ENCODE measurements at places on chromosomes 7 and 10. TPM values are rescaled to one million over a fixed set of nuclear protein-coding genes. Genes with fewer than 3 reads are reported as not detected.

The SLC13A4 gene
- total RNA-seq, result not detected

GRCh38 chr10:51729822-51730555, 30.6 kb upstream of the CSTF2T start:
- no peak for DNase-seq

DNA sequence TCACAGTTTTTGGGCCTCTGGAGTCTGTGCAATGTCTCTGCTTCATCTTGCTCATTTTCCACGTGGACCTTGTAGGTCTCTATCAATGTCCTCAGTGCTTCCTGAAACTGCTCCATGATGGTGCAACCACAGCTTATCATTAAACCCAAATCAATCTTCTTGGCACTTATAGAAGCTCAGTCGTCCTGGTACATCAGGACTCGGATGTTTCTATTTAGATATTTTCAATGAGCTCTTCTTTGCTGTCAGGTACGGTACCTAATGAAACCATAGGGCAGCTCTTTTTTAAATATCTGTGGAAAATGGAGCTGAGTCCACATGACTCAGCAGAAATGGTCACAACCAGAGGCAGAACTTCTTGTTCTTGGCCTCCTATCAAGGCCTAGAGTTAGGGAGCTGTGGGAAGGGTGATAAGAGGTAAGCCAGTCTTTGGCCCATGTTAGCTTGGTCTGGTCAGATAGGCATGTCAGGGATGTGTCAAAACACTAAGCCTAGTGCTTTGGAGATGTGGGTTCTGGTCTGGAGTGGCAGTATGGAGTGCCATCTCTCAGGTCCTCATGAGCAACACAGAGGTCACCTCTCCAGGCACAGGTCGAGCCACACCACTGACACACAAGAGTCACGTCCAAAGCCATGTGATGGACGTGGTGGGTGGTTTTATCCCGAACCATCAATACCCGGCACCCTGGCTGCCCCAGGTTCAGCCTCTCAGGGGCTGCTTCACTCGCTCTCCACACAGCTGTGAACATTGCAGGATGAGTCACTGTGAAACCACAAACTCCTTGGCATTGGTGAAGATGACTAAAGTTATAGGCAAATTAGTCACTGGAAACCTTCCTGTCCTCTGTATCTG, 87.0 kb downstream of the TBXAS1 start:
- DNase-seq, result no peak

DNA sequence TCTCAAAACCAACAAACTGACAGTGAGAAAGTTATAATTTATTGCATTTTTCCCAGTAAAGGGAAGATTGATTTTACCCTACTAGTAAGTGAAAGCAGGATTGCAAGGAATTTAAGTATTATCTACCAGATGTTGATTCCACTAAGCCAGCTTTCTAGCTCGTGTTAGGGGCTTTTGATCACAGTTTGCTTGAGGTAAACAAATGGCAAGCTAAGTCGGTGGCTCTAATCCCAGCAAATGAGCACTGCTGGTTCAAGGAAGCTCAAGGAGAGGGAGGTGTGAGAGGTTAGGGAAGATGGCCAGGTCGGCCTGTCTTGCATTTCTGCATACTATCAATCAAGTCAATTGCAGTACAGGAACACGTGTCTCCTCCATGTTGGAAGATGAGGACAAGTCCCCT, 448.7 kb upstream of the POM121L12 start:
- no peak for DNase-seq

GRCh38 chr10:14573666-14574261, 200.9 kb downstream of the FAM107B start:
- DNase-seq, result no peak

Data from CD4-positive, CD25-positive, alpha-beta regulatory T cell (primary cell).